NCI-H1105 treated with DMSO at 0.1 percent for 48 hours (cell line): ENCODE measurements at places on chromosomes 3 and 15.

GRCh38 chr3:135041601-135042000 lies 246.5 kb downstream of the EPHB1 start:
- DNase-seq, result no peak

GRCh38 chr3:196777836-196778235 lies 38.2 kb downstream of the PAK2 start:
- DNase-seq, result no peak

- no peak for DNase-seq
Observed at GRCh38 chr3:156705761-156706616, 31.6 kb downstream of the TIPARP start.

DNA sequence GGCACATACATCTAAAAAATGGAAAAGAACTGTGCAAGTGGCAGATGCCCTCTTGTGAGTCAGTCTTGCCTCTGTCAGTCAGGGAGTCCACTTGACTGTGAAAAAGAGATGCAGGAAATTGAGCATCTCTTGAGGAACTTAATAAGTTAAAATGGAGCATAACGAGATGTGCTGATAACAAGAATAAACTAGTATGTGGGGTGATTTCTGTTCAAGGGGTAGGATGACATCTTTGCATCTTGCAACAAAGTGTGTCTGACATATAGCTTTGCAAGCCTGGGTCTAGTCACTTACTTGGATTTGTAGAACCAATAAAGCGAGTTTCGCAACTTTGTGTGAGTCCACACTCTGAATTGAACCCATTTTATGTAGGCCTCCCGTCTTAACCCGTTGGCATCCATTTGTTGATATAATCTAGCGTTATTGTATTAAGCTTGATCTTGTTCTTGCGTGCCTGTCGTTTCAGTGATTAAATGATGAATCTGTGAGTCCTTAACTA lies 2.2 kb downstream of the USP3 start:
- DNase-seq, result peak; percentile 19

DNA sequence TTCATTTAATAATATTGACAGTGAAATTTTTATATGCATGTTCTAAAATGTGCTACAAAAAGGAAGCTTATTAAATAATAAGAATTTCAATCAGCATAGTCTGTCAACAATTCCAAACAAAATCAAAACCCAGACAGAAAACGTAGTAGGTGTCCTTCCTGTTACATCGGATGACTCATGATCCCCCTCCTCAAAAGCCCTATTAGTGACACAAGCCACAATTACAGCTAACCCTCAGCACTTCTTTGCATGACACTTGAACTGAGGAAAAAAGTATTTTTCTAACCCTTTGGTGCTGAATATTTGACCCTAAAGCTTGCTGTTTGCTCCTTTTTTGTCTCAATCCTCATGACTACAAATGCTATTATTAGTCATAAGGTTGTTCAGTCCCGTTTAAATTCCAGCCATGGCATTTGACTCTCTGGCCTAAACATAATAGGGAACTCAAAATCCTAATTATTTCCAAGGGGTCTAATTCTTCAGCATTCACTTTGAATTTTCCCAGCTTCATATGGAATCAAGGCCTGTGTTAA lies 78.1 kb downstream of the COL8A1 start:
- no peak for DNase-seq

DNA sequence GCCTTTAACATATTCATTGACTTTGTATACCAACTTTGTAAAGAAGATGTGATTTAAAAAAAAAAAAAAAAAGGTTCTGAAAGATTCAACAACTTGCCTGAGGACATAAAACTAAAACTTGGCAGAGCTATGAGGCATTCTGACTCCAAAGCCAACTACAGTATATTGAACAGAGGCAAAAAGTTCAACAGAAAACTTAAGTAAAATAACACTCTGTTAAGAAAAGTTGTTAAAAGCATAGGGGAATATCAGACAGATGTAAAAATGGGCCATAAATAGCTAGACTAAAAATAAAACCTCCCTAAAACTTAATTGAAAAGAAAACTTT lies 23.4 kb downstream of the GOLIM4 start:
- DNase-seq, result no peak

- DNase-seq, result no peak
Observed at GRCh38 chr3:53581671-53582070, 87.3 kb downstream of the CACNA1D start.

DNA sequence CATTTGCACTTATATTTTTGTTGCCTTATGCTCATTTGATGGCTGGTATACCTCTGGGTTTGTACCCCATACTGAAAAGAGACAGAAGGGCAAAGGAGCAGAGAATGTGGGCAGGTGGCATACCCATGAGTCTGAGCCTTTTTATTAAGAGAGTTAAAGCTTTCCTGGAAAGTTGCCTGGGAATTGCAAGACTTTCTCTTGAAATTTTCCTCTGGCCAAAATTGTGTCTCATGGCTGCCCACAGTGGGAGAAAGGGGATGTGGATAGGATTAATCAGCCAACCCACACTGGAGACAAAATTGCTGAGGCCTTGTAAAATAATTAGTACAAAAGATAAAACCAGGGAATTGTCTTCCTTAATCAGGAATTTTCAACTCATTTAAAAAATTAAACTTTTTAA lies 8.2 kb upstream of the NMD3 start:
- DNase-seq, result no peak

- no peak for DNase-seq
Observed at GRCh38 chr15:41648770-41649169, 11.4 kb upstream of the MGA start.

DNA sequence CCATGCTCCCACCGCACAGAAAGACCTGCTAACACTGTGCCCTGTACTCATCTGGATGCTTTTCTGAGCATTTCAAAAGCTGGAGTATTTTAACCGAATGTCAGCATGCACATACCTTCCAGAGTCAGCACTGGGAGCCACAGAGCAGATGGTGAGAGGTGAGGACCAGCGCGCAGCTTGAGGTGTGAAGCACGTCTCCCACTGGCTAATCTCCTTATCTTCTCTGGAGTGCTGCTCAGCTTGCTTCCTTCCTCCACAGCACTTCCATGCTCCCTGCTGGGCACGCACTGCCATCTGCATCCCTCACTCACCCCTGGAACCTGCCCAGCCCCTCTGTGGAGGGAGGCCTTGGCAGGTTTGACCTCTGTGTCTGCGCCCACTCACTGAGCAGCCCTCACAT lies at the start of gene GNB5:
GNB5 (minus strand) TSS at position 186 of the 400 bp plus-strand sequence. CDS start 6,716 bp downstream, outside the sequence.
- DNase-seq, result no peak

DNA sequence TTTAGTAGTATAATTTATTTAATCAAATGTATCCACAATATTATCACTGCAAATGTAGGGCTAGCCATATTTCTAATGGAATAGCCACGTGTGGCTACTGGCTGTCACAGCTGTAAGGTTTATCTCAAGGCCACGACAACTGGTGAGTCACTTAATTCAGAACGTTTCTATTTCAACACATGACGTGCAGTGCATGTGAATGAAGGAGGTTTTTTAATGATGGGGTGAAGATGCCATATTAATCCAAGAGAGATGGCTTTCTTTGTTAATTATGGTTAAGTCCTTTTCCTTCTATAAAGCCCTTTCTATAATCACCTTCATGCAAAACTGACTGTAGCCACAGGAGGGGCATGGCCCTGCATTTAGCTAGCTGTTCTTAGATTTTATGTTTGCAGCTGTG lies 212.0 kb downstream of the FEZF2 start:
- no peak for DNase-seq
